ENCODE measurements at places on chromosomes 2 and 18.

DNA sequence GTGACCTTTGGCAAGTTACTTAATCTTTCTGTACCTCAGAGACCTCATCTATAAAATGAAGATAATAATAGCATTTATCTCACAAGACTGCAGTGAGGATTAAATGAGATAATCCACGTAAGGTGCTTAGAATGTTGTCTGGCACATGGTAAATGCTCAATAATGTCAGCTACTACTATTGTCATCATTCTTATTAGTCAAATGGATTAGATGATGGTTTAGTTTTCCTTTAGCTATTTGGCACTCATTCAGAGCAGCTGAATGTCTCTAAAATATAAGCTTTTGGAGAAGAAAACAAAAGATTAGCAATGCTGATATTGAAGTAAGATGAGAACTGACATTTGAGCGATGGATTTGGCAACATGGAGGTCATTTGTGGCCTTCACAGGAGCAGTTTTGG lies 125.1 kb downstream of the AQP4 start:
- DNase-seq: no peak

GRCh38 chr18:69898241-69898861 lies 49.3 kb downstream of the CD226 start:
- no peak for DNase-seq

DNA sequence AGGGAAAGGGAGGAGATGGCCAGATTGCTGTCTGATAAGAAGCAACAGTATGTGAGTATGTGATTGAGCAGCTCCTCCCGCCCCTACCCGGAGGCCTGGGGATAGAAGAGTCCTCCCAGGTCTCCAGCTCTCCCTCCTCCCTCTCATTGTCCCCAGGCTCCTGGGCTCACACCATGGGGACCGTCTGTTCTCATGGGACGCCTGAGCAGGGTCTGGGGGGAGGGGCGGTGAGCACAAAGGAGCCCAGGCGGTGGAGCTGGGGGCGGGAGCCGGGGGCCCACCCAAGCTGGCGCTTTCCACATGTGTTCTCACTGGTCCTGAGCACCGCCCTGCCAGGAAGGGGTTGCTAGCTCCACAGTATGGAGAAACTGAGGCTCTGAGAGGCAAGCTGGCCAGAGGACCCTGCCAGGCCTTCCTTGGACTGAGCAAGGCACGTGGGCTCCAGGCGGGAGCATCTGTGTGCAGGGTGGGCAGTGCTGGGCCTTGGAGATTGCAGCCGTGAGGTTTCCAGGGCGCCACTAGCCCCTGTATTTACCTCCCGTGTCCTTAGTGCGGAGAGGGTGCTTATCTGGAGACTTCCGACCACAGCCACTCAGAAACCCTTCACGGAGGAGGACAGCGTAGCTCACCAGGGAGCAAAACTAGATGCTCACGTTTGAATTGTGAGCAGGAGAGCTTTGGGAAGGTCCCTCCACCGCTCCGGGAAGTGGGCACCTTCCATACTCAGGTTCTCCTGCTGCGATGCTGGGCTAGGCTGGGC lies 37.4 kb downstream of the PDIA6 start:
- no peak for DNase-seq

DNA sequence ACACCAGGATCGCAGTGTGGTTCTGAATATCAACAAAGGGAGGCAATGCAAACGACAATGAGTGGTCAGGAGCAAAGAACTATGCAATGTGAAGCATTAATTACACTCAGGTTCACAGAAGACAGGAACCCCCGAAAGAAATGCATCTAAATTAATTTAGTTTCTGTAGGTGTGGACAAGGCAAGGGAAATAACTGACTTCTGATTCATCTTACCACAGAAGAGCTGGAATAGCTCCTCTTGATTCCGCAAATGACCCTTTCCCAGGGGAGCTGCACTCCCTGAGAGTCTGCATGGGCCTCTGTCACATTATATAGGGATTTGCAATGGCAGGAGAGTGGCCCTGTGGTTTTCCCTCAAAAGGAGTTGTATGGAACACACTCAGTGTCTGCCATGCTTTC lies 263.9 kb upstream of the APCDD1 start:
- no peak for DNase-seq

DNA sequence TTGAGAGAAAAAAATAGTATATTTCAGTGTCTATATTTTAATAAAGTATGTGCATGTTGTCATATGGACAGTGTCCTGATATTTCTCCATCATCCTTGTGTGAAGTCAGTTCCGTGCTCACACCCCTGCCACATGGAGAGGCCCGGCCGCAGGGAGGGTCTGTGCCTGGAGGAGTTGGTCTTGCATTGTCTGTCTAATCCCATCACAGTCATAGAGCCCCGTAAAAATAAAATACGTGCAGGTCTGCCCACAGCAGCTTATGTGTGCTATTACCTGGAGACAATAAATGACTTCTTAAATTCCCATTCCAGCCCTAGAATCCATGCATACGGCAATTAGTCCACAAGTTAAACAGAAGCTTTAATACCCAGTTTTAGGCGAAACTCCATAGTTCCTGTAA lies 20.1 kb downstream of the MAPRE2 start:
- DNase-seq: no peak

DNA sequence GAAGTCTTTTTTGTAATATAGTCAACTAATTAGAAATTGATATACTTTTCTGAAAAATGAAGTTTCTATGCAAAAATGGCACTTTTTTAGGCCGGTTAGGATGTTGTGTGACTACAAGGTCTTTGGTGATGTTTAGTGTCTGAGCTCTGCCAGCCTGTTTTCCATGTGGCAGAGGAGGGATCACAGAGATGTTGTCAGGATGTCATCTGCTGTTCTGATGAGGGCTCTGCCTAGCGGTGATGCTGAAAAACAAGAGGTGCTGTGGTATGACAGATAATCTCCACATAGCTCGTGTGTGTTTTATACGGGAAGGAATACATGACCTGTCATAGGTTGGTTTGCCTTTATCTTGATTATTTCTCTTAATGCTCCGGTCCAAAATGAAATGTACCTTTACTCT lies 12.0 kb upstream of the IAH1 start:
- DNase-seq: no peak

- no peak for DNase-seq
Measured at GRCh38 chr2:51649366-51649765, 617.4 kb upstream of the NRXN1 start.

DNA sequence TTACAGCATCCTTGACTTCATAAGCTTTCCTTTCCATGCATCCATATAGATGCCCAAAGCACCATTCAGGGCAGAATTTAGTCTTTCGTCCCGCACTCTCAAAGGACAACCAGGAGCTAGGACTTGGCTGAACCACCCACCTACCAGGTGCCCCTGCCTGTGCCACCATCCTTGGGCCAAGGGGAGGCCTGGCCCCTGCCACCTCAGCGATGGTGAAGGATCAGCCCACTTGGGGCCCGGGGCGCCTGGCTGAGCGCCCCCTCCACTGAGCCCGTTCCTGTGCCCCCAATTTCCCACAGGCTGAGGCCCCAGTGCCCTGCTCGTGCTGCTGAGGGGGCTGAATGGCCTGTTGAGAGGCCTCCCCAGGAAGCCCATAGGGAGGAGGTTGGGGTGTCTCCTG lies 33.3 kb upstream of the ALPP start:
- DNase-seq: no peak

- no peak for DNase-seq
Measured at GRCh38 chr2:30947686-30948085, 140.4 kb upstream of the CAPN13 start.

DNA sequence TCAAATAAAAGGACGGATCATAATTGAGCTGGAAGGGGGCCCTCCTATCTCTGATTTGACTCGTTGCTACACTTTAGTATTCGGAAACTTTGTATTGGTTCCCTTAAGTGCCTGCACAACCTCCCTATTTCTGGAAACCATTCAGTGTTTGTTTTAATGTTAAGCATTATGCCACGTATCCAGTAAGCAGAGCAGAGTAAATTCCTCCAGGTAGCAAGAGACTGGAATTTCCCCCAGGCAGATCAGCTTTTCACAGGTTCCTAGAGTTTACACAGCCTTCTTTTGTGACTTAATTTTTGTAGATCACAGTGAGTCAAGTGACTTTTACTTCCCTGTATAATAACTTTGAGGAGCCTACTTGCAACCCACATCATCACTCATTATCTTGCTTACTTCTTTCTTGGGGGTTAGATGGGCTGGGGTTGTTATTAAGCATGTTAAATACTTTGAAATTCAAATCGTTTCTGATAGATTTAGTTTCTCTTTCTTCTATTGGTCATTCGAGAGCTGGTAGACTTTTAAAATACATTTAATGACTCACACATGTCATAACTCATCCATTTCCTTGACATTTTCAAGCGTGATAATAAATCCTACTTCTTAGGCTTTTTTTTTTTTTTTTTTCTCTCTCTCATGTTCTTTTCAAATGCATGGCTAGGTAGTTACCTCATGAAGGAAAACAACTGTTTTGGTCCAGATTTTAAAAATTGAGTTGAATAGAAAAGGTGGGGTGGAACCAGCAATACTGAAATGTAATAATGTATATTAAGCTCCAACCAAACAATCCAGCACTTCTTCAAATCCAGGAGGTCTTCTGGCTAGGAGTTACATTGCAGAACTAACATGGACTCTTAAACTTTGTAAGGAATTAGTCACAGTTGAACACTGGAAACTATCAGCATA lies 219.3 kb downstream of the NEDD4L start:
- no peak for DNase-seq

GRCh38 chr2:124666976-124667375 lies 641.9 kb downstream of the CNTNAP5 start:
- DNase-seq: no peak

DNA sequence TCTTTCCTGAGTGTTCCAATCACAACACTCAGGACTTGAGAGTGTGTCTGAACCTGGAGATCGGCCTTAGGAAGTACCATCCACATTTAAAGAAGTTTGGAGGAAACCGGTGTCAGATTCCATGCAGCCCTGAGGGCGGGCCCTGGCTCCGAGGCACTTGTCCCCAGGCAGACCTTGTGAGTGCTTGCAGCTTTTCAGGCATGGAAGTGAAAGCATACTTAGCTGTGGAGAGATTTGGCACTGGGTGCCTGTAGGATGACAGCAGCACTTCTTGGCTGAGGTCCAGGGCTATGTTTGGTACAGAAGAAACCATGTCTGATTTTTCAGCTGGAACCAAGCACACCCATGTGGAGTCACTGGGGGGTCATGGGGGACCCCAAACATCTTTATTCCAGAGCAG lies 230.8 kb downstream of the SEPTIN10 start:
- DNase-seq: no peak

- no peak for DNase-seq
Measured at GRCh38 chr2:202091476-202091875, 18.4 kb downstream of the KIAA2012 start.

DNA sequence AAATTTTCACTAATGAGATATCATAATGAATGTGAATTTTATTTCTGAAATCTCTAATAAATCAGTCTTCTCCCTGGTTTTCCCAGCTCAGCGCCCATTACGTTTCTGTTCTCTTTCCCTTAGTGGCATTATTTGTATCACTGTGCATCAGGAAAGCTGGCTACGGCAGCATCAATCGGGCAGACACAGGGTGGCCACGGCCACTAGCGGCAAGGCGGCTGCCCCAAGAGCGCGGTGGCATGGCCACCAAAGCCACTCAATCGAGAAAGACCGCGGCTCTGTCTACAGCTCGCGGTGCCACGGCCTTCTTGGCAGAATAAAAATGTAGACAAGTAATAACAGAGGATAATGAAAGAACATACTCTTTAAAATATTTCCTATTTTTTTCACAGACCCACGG lies 168.0 kb downstream of the RPIA start:
- DNase-seq: no peak

GRCh38 chr2:25123682-25124081 lies 44.7 kb downstream of the POMC start:
- no peak for DNase-seq

GRCh38 chr18:66867653-66868052 lies 263.8 kb upstream of the CDH19 start:
- no peak for DNase-seq

DNA sequence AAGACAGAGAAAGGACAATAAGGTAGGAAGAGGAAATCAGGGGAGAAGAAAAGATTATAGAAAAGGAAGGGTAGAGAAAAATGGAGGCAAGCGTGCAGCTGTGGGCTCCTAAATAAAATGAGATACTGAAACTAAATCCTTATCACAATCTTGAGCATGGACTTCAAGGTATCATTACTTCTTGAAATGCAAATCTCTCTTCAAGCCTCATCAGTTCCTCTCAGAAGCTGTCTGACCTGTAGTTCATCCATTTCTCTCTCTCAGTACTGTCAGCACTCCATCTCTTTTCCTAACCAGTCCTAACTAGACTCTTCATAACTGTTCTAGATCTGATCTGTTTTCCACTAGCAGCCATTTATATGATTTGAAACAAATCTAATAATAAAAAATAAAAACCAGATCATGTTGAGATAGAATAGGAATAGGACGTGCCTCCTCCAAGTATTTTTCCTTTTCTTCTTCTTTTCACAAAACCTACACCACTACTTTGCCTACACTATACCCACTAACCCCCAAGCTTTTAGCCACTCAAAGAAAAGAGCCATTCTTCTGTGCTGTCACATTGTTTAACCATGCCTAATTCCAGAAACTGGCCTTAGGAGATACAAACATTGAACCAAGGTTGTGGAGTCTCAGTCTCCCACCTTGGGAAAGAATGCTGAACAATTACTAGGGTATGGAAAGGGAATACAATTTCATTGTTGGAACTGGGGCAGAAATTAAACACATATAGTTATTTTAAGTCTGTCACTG lies 21.1 kb downstream of the BABAM2 start:
- DNase-seq: no peak

- DNase-seq: no peak
Measured at GRCh38 chr2:115946891-115947290, 1504.5 kb downstream of the DPP10 start.

GRCh38 chr2:46411245-46411641 lies 68.1 kb upstream of the TMEM247 start:
- DNase-seq: no peak

DNA sequence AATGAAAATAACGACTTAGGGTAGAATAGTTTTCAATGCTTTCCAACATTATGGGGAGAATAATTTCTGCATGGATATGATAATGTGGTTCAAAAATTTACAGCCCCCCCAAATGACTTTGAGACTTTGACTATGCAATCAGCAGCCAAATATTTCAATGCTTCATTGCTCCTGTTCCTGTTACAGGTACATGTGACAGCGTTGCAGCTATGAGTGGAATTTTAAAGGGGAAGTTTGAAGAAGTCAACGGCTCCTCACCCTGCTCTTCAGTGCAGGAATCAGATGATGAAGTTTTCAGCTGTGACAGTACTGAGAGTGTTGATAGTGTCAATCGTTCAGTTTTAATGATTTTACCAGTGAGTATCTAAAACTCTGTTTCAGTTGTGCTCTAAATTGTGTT lies 25.1 kb downstream of the CSRNP3 start:
- no peak for DNase-seq

Measured in T follicular helper cell (primary cell).